Ascending aorta (tissue), 2 donors: ENCODE measurements at places on chromosomes 2 and 18.
A peak's percentile ranks its signal among the peaks of the same experiment; 100 is the strongest.

- no peak for DNase-seq
Observed at GRCh38 chr18:11885278-11885947, 22.7 kb downstream of the MPPE1 start.

- DNase-seq: no peak
Observed at GRCh38 chr2:25129901-25130520, 38.4 kb downstream of the POMC start.

DNA sequence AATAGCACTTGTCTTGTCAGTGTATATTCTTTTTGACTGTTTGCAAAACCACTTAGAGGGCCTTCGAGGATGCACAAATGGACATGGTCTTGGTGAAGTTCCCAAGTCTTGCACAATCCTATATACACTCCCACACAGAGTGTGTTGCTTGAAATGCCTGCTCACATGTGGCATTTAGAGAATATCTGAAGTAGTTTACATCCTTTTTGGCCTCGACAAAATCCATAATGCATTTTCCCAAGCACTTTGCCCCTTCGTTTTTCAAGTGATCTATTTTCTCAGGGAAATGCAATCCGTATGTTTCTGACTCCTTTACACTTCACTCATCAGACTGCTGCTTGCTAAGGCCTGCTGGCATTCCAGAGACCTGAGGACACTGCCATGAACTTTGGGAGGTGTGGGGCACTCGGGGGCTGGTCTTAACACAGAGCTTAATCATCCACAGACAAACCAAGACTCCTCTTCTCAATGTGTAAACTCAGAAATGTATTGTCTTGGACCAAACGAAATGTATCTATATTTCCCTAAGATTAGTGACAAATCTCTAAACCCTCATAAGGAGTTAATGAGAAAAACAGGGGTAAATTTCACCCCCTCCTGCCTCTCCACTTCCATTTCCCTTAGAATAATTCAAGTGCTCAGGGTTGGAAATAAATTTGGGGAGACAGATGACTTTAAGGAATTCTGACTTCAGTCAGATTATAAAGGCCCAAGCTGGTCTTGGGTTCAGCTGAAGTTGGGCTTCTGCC, 219.3 kb upstream of the APCDD1 start:
- no peak for DNase-seq

DNA sequence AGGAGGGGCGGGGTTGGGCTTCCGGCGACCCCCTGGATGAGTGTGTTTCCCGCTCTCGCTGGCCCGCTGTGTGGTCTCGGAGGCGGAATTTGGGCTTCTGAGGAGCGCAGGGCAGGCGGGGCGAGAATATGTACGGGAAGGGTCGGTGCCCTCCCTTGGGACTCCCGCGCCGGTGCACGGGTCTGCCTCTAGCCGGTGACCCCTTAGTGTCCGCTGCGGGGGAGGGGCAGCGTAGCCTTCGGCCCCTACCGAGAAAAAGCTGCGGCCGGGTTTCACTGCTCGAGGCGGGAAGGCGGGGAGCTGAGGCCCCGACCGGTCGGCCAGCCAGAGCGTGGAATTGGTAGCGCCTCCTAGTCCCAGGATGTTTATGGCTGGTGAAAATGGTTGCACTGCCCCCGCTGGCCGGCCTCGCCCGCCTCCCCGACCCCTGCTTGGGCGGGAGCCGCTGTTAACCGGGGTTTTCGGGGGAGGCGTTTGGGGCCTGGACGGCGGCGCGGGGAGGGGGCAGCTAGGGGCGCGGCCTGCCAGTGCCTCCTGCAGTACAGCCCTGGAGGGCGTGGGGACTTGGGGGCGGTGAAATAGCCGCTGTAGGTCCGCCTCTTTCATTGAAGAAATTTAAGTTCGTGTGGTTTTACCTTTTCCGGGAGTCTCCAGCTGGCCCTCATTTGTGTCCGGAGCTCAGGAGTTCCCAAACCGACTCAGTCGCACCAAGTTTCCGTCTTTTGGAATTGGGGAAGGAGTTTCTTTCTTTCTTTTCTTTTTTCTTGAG, at the start of gene UGP2:
Gene UGP2 (plus strand): TSS at position 643 of the 769 bp plus-strand sequence. CDS start 290 bp downstream, outside the sequence.
- DNase-seq: peak; percentile 86

GRCh38 chr2:231323316-231323715, 72.2 kb upstream of the B3GNT7 start:
- no peak for DNase-seq

- no peak for DNase-seq
Observed at GRCh38 chr2:42118754-42119569, 50.2 kb upstream of the EML4 start.

GRCh38 chr18:79923896-79924585, 27.4 kb downstream of the SLC66A2 start:
- peak; percentile 41 for DNase-seq

DNA sequence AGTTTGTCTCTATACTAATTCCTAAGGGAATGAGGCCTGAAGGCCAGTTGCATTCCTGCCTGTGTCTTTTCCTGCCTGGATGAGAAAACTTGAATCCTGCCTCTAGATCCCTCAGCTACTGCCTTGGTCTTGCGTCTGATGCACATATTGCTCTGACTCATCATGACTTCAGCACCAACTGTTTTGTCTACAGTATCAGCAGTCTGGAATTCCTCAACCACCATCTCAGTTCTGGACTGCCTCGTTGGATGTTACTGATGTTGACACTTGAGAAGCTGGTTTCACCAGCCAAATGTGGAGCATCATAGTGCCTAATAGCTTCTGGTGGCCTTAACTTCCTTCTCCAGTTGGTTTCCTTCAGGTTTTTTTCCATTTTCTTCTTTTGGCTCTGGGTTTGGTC, 211.0 kb downstream of the CTNNA2 start:
- no peak for DNase-seq

GRCh38 chr2:85213901-85214512, 80.8 kb downstream of the TCF7L1 start:
- DNase-seq: no peak
